NCI-H1694 treated with DMSO at 0.1 percent for 48 hours (cell line): ENCODE measurements at places on chromosomes 7 and 10.

- no peak for DNase-seq
These were observed 159.3 kb downstream of the PTPRN2 start for GRCh38 chr7:158428131-158428836.

- DNase-seq, result no peak
These were observed 76.6 kb upstream of the PPIF start for GRCh38 chr10:79270466-79271246.

DNA sequence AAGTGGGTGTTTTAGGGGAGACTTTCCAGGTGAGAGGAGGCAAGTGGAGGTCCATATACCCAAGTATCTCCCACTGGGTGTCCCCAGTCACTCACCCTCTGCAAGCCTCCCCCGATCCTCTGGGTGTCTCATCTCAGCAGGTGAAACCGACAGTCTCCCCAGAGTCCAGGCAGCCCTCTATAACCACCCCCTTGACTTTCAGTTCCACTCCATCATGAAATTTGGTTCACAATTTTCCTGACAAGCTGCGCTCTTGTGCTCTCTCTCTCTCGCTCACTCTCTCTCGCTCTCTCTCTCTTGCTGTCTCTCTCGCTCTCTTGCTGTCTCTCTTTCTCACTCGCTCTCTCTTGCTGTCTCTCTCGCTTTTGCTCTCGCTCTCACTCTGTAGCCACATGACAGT lies 8.1 kb upstream of the RABGEF1 start:
- no peak for DNase-seq

DNA sequence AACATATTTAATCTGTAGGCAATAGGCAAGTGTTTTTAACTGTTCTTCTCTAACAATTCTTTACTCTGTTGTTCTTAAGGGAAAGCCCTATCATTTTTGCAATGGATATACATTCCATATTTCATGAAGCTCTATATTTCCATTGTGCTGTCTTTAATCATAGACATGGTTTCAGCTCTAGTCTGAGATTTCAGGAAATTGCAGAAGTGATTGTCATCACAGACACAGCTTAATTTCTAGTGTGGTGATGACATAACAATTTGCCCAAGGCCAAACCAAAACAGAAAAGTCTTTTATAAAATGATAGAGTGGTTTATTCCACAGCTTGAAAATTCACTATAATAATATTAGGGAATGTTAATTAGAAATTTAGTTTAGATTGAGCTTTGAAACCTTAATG lies 494.1 kb upstream of the SEMA3A start:
- no peak for DNase-seq

DNA sequence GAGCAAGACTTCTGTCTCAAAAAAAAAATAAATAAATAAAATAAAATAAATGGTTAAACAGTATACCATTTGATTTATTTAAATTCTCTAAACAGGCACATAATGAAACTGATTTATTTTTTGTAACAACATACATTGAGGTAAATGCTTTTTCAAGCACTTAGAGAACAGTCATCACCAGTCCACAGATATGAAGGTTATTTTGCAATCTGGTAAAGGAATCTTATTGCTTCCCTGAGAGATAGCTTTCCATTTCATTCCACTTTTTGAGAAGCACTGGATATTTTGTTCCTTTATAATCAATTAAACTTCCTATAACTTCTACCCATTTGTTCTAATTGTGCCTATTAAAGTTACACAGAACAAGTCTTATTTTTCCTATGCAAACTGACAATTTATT lies 5.2 kb downstream of the CEP55 start:
- DNase-seq, result no peak

DNA sequence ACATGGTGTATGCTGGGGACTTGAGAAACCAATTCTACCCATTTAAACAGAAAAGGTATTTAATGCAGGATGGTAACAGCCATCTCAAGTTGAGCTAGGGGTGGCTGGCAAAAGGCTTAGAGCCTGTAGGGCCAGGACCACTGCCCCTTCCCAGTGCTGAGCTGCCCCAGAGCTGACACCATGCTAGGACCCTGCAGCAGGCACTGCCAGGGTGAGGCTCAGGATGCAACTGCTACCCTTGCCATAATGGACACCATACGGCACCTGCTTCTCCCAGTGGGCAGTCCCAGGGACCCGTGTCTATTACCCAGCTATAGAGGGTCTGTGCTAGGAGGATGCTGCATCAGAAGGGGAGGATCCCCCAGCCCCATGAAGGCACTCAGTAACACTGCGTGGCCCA lies 160.7 kb upstream of the ADCY1 start:
- DNase-seq, result no peak

DNA sequence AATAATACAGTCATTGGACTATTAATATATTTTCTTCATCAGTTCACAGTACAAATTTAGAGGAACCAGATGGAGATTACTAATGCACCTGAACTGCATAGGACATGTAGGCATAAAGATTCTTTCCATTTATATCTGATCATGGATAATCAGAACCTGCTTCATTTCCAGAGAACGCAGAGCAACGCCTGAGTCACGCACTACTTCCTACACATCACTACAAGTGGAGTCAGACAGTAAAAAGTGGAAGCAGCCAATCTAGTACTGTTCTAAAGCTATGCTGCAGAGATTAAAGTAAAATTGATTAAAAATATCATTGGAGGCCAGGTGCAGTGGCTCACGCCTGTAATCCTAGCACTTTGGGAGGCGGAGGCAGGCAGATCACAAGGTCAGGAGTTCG lies 43.3 kb downstream of the BRI3 start:
- DNase-seq, result no peak

- DNase-seq, result no peak
These were observed 4.4 kb downstream of the NACAD start for GRCh38 chr7:45084336-45084735.
